Retina (tissue), 1 donor: ENCODE measurements at places on chromosomes 2 and 18.

DNA sequence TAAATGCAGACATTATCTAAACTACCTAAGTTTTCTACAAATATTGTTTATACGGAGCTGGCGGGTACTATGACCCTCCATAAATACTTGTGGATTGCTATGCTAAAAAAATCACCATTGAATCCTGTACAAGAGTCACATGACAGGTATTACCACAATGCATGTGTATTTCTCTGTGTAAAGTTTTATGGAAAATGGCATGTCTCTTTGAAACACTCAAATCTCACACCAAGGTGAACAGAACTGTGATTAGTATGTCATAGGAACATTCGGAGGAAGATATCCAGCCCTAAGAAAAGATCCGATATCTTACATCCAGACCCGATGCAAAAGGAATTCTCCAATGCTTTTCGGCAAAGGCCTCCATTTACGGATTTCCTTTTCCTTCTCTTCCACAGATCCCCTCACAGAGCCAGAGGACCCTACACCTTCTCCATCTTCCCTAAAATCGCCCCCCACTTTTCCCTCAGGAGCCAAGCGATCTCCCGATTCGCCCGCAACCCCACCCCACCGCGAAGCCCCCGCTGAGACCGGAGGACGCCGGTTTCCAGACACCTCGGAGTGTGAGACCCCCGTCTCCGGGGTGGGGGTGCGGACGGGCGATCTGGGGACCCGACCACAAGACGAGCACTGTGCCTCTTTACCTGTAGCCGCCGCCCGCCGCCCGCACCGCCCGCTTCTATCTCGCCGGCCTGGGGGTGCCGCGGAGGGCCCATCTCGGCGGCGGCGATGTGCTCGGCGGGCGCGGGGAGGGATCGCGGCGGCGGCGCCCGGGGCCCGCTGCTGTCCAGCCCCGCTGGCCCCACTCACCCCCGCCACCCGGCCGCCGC, 1.2 kb downstream of the SAP130 start:
- peak; percentile 52 for DNase-seq

DNA sequence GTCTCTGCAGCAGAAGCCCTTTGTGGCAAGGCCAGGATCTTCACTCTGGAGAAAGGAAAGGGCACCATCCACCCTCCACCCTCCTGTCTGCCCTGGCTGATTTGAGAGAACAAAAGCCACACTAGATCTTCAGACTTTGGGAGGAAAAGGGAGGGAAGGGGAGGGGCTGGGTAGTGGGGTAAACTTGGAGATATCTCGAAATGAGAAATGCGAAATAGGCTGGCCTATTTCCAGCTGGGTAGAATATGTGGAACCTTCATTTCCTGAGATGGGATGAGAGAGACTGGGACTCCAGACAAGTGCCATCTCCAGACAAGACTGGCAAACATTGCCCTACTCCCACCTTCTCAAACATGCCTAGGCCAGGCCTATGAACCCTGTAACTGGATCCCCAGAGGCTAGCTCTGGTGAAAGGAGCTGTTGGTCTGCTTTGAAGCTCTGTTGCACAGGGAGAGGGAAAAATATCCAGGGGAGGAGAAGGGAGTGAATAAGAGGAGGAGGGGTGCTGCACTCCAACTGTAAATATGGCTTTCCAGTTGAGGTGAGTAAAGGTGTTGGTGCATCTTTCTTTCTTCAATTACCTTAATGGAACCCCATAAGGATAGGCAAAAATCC, 1.7 kb downstream of the HOXD12 start:
- DNase-seq: no peak

DNA sequence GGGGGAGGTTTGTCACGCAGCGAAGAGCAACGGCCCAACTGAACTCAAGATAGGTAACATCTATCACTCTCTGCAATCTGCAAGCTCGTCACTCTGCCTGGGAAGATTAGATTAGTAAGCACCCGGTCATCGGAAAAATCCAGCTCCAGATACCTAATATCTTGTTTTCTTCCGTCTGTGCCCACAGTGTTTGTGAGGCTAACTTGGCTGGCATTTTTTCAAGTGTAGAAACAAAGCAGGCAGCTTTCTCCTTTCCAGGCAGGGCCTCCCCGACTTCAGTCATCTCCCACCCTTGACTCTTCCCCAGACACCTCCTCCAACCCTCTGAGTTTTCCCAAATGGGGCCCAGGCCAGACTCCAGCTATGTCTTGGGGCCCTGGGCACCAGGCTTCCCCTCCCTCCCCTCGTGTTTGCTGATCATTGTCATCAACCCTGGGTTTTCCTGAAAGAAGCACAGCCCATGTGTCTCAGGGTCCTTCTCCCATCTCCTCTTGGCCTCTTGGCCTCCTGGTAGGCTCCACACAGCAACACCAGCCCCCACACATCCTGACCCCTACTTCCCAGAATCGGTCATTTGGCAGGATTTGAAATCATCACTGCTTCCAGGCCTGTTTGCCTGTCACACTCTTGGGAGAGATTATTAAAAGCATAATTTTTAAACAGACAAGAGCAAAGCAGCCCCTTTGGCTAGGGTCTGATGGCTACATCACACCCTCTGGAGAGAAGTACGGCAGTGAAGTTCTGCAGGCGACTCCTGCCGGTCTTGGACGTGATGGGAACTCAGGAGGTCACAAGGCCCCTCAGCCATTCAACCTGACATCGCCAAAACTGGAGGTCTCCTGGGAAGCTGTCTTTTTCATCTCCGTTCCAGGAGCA, 144.9 kb upstream of the ID2 start:
- DNase-seq: no peak

DNA sequence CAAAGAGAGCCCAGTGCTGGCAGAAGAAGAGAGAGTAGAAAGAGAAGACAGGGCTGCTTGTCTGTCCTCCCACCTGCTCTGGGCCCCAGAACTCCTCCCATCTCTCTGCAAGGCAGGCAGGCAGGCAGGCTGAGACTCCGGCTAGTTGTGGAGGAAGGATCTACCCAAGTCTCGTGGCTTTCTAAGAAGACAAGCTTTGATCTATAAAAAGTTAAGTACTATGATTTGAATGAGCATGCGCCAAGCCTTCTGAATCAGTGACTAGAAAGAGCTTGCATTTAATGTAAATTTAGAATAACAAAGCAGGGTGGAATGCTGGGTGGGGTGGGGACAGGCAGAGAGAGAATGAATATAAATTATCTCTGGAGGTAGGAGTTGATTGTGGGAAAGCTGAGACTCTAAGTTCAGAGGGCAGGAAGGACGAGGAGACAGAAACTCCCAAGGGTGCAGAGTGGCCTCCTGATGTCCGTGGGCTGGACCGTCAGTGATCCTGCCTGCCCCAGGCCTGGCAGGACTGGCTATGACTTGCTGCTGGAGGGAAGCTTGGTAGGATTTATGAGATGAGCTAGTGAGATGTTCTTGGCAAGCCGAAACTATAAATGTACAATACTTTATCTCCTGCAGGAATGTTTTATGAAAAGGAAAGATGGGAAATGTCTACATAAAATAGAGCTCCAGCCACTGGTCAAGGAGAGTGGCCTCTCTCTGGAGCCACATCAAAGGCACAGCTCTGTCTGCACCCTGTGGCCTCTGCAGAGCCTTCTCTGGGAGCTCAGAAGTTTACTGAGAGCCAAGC, 447.5 kb downstream of the TNS1 start:
- DNase-seq: no peak

DNA sequence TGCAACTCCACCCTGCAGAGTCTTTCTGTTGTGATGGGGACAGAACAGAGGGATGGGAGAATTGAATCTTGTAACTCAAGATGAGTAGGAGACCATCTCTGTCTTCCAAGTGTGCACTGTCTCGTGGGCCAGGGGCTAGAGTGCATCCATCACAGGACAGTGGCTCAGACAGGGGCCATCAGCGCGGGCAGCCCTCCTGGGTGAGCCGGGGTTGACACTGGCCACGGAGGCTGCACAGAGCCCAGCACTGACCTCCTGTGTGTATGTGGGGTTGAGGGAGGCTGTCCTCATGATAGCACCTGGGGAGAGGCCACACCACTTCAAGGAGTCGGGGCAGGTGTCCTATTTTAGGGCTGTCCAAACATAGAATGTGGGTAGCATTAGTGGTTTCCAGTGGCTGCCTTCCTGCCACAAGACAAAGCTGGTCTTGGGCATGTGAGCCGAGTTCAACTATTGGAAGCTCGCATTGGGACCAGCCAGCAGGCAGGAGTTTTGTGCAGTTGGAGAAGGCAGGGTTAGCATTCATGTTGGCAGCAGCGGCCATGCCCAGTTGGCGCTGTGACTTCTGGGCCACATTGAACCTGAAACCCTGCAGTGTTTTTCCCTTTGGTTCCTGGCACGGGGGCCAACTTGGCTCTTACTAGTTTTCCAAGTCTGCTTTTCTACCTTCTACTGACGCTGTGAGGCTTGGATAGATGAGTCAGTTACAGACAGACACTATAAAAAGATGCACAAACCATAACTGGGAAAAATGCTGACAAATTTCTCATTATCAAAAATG, 45.3 kb downstream of the ACOXL start:
- DNase-seq: no peak

DNA sequence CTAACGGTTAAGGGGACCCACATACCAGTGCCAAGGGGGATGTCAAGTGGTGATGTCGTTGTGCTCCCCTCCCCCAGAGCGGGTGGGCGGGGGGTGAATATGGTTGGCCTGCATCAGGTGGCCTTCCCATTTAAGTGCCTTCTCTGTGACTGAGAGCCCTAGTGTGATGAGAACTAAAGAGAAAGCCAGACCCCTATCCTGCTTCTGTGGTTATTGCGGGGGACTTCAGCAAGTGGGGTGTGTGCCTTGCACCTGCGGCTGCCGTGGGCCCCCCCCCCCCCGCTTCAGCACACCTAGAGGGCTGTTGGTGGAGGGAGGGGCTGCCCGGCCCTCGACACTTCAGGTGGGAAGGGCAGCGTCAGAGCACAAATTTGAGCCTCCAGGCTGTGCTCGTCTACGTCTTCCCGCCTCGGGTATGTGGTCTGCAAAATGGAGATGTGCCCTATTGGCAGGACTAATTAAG, 6.1 kb downstream of the CTDSP1 start:
- DNase-seq: peak; percentile 68

DNA sequence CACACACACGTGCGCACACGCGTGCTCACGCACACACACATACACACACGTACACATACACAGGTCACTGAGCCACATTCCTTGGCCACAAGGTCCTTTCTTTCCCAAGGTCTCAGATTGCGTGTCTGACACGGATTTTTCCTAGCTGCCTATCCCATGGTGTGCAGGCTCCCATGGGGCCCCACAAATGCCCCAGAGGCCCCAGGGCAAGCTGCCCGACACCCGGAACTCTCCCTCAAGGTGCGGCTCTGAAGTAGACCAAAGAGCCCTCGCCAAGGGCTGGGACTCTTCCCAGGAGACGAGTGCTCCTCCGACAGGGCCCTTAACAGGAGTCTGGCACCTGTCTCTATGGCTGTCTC, 46.7 kb downstream of the SDC1 start:
- no peak for DNase-seq

GRCh38 chr2:75102011-75102410, 97.3 kb downstream of the TACR1 start:
- no peak for DNase-seq
